Activated CD8-positive, alpha-beta T cell treated with anti-CD3 and anti-CD28 coated beads, Interleukin-2, amount 10 ng/mL, durations not matched to agents 7 days and 5 days (primary cell): ENCODE measurements at places on chromosomes 12 and 14.

- DNase-seq, result peak; percentile 92
Observed at GRCh38 chr12:56630180-56630632, at the start of gene BAZ2A. TSS of gene BAZ2A (minus strand) at chr12:56630326. CDS start at chr12:56617530, 12,796 bp downstream.

GRCh38 chr12:73514672-73515071 is 1023.0 kb upstream of the ATXN7L3B start:
- DNase-seq, result no peak

DNA sequence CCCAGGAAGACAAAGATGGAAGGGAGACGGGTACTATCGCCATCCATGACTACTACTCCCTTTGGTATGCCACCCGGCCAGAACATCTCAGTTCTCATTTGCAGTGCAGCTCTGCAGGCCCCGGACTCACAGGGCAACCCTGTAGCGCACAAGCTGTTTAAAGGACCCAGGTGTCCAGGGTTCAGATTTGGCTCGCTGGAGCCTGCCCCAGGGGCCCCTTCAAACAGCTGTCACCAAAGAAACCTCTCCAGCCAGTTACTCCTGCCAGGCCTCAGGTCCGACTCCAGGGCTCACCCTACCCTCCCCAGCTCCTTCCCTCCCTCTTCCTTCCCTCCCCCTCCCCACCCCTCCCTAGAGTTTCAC is 5.5 kb upstream of the CHD4 start:
- DNase-seq, result no peak

- no peak for DNase-seq
Observed at GRCh38 chr12:63152321-63152700, 1.3 kb upstream of the AVPR1A start.

DNA sequence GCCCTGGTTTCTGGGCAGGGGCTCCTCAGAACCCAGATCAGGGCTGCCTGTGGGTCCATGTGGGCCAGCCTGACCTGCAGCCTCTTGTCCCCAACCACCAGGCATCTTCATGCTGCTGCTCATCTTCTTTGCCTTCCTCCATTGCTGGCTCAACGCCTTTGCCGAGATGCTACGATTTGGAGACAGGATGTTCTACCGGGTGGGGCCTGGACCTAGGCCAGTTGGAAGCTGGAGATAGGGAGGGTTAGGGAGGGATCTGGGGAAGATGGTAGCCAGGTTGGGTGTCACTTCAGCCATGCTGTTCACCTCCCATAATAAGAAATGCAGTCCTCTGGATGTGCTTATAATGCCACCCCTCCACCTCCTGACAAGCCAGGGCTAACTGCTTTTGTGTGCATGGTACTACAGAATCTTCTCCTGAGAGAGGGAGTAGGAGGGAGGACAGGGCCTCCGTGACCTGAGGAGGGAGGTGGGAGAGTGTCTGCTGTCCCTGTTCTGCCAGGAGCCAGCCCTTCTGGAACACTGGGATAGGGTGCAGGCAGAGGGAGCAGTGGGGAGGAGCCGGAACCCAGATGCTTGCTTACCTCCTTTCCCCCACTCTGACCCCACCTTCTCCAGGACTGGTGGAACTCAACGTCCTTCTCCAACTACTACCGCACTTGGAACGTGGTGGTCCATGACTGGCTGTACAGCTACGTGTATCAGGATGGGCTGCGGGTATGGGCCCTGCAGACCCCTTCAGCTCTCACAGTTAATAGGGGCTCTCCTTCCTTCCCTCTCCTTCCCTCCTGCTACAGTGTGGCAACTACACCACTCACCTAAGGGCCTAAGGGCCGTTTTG is 17.6 kb downstream of the SOAT2 start:
- DNase-seq, result no peak

DNA sequence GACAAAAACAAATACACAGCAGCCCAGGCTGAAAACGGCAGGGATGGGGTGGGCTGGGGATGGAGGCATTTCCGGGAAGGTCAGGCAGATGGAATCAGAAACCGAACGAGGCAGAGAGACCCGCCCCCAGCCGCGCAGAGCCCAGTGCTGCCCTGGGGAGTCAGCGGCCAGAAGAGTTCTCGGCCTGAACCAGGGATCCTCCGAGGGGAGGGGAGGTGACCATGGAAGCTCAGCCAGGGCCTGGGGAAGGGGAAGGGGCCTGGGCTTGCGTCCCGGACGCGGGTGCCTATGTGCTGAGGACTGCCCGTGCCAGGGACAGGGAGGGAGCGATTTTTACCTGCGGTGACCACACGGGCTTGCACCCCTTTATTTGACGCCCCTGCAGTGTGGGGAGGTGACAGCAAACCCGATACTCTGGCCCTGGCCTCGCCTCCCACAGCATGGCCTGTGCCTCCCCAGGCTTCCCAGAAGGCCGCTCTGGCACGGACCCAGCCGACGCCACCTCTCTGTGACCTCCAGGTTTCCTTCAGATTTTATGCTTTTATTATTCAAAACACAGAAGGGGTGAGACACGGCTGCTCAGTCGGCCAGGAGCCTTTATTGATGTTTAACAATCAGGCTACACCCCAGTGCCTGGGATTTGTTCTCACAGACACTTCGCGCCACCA is 7.7 kb downstream of the LRCOL1 start:
- no peak for DNase-seq

DNA sequence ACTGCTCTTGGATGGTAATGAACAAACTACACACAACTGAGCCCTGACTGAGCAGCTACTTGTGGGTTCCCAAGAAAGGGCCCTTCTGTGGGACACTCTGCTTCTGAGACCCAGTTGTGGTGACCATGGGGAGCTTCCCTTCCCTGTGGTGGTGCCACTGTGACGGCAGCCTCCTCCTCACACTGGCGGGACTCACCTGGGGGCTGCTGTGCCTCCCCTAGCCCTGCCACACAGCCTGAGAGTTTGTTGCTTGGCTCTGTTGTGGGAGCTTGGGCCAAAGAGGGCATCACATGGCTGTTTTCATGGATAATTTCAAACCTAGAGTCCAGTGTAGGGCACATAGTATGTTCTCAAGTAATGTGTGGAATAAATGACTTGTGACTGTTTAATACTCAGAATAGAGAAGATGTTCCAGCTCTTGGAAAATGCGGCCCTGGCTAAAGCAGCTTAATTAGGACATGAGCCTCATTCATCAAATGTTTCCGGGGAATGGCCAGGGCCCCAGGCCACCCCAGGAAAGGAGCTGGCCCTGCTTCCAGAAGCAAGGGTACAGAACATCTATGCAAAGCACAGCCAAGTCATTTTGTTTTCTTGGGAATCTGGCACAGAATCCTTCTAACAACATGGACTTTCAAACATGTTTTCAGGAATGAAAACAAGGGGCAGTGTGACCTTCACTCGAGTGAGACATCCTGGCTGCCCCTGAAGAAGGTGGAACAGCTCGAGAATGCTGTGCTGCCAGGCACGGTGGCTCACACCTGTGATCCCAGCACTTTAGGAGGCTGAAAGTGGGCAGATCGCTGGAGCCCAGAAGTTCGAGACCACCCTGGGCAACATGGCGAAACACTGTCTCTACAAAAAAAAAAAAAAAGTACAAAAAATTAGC is 21.2 kb downstream of the ZFYVE21 start:
- no peak for DNase-seq
